ENCODE measurements at places on chromosomes 1 and 21. TPM values are rescaled to one million over a fixed set of nuclear protein-coding genes. Genes with fewer than 3 reads are reported as not detected.

DIO1 gene
- not detected for total RNA-seq

TDRD5 gene
- total RNA-seq = not detected

DNA sequence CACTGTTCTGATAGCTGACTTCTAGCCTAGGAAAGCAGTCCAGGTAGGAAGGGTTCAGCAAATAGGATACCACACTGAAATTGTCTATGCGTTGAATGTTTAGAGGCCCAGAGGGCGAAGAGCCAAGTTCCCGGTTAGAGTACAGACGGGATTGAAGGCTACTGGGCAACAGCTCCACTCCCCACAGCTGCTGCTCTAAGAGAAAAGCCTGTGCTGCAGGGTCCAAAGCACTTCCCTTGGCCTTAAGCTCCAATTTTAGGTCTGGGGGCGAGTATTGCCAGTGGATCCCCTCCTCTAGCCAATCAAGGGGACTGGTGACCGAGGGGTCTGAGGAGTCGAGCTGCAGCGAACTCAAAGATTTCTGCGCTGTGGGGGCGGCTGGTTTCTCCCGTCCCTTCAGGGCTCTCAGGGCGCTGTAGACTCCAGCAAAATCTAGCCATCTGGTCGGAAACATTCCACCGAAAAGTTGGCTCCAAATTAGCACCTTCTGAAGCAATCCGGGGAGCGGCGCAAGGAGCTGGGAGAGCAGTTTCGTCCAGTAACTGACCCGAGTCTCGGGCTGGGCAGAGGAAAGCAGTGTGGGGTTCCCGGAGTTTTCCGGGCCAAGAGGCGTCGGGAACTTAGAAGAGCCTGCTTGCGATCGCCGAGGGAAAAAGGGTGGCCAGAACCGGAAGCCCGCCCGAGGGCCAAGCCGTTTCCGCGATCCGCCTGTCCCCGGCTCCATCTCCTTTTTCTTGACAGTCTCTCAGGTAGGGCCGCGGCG lies 748 bp downstream of the PPP1R15B start:
- H3K27me3 ChIP-seq = no peaks in the 10 kb centered on the region
- peak overlapping the region; percentile 78 for H3K4me3 ChIP-seq
- peaks cover 10% of the 10 kb centered on the region for H3K4me1 ChIP-seq
- peak; percentile 60 for DNase-seq

DNA sequence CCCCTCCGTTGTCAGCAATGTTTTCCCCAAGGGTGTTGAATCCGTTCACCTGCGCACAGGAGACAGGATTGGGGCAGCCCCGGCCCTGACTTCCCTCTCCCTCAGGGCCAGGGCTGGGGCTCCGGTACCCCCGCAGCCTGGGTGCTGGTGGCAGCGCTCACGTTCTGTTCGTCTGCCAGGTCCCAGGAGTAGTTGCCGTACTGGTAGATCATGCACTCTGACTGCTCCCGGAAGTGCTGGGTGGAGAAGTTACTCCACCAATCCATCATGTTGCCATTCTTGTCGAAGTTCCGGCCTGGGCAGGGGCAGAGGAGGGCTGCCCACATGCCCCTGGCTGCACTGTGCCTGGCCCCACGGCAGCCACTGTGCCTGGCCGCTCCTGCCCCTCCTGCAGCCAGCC lies 6.1 kb downstream of the PRXL2B start:
- no peak overlapping the region for H3K4me3 ChIP-seq
- no peak for DNase-seq
- H3K4me1 ChIP-seq = peaks cover under 1% of the 10 kb centered on the region
- no peaks in the 10 kb centered on the region for H3K27me3 ChIP-seq
- H3K27ac ChIP-seq = no peak overlapping the region
- no peaks in the 10 kb centered on the region for H3K36me3 ChIP-seq

DNA sequence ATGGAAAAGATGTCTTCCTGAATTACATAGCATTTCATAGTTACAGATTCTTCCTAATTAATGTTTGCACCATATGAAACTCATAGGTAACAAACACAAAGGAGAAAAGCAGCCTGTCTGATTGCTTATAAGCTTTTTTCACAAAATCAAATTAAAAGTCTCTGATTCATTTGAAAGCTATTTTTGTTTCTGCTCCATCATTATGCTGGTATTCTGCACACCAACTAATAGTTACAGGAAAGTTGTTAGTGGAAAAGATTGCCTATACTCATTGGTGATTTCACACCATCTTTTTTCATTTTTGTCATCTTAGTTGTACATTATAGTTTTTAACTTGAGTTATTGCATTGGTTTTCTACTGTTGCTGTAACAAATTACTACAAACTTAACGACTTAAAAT lies 70.0 kb downstream of the PRKAA2 start:
- H3K4me1 ChIP-seq = no peaks in the 10 kb centered on the region
- H3K27me3 ChIP-seq = no peaks in the 10 kb centered on the region
- no peak overlapping the region for H3K27ac ChIP-seq
- no peak overlapping the region for H3K4me3 ChIP-seq

- no peak for DNase-seq
- no peak overlapping the region for H3K27ac ChIP-seq
- H3K27me3 ChIP-seq = no peaks in the 10 kb centered on the region
- no peak overlapping the region for H3K4me3 ChIP-seq
- peaks cover 5% of the 10 kb centered on the region for H3K4me1 ChIP-seq
These were observed 47.8 kb downstream of the CHML start for GRCh38 chr1:241592273-241592958.

LHX8 gene
- total RNA-seq = 0.35 TPM

DNA sequence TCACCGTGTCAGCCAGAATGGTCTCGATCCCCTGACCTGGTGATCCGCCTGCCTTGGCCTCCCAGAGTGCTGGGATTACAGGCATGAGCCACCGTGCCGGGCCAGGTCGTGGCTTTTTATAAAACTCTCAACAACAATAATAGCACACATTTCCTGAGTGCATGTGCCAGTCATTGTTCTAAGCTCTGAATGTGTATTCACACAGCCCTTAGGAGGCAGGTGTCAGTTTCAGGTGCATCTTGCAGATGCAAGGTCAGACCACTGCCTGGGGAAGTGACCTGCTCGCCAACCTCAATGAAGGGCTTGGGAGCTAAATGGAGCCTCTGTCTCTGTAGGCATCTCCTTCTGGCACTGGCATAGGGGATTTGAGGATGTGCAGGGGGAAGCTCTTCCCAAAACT lies 1.6 kb upstream of the LEFTY2 start:
- peaks cover 16% of the 10 kb centered on the region for H3K4me1 ChIP-seq
- no peak for DNase-seq
- H3K27me3 ChIP-seq = no peaks in the 10 kb centered on the region
- no peaks in the 10 kb centered on the region for H3K36me3 ChIP-seq
- no peak overlapping the region for H3K4me3 ChIP-seq

- H3K4me1 ChIP-seq = no peaks in the 10 kb centered on the region
- no peak overlapping the region for H3K27ac ChIP-seq
- H3K27me3 ChIP-seq = no peaks in the 10 kb centered on the region
These were observed 24.0 kb upstream of the SAMD13 start for GRCh38 chr1:84277343-84278059.

DNA sequence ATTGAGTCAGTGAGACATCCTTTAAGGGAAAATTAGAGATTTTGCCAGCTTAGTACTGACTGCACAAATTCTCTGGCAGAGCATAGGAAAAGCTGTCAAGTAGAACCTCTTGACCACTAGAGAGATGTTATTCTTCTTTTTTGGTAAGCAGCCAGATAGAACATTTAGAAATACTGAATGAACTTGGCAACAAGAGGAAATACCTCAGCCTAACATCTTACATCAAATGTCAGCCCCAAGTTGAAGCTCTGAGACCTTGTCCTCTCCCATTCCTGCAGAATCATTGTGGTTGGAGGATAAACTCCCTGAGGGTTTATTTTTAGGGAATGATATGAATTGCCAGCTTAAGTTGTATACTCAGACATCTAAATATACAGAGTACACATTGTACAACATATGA lies 53.5 kb downstream of the MIGA1 start:
- peak overlapping the region; percentile 98 for H3K27ac ChIP-seq
- H3K36me3 ChIP-seq = no peaks in the 10 kb centered on the region
- H3K4me1 ChIP-seq = peaks cover 64% of the 10 kb centered on the region
- H3K27me3 ChIP-seq = no peaks in the 10 kb centered on the region

Data from cardiac muscle cell (in vitro differentiated cells and primary cell).